Stimulated activated CD4-positive, alpha-beta T cell treated with anti-CD3 and anti-CD28 coated beads, Interleukin-4, amount 100 ng/mL, for 4 hours (primary cell): ENCODE measurements at places on chromosomes 13 and 19.

DNA sequence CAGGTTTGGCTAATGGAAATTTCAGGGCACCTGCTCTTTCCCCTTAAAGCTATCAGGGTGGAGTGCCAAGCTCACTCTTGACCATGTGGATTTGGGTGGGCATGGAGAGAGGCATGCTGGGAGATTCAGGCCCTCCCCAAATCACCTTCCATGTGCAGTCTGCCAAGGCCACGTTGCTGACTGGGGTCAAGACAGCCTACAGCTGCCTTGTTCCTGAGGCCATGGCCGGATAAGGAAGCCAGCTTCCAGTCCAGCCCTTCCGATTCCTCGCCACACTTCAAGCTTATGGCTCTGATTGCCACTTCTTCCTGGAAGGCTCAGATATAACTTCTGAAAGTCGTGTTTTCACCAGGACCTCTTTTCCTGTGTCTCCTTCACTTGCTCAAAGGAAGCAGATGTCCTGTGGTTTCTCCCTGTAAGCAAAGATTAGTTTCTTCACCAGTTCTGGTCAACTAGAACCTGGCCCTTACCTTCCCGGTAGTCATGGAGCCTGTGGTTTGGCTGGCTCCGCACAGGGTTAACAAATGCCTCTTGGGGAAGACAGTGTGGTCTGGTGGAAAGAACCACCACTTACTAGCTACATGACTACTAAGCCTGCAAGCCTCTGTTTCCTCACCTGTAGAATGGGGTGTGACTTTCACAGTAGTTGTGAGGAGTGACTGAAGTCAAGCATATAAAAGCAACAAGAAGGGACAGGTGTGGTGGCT, 16.1 kb upstream of the TPT1 start:
- DNase-seq: no peak

- DNase-seq: peak; percentile 72
Observed at GRCh38 chr19:15264061-15264932, 32.0 kb upstream of the EPHX3 start.

DNA sequence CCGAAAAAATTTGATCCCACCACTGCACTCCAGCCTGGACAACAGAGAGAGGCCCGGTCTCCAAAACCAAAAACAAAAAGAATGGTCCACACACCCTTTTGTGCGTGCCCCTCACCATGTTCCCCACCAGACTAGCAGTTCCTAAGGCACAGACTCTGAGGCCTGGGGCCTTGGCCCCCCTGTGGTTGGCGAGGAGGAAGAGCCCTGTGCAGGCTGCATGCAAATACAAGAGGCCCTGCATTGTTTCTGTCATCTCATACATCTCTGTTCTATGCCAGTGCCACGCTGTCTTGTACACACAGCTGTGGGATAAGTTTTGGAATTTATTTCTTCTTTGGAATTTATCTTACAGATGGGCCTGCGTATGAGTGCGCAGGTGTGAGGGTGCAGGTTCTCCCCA, 4.7 kb upstream of the YJEFN3 start:
- DNase-seq: no peak

DNA sequence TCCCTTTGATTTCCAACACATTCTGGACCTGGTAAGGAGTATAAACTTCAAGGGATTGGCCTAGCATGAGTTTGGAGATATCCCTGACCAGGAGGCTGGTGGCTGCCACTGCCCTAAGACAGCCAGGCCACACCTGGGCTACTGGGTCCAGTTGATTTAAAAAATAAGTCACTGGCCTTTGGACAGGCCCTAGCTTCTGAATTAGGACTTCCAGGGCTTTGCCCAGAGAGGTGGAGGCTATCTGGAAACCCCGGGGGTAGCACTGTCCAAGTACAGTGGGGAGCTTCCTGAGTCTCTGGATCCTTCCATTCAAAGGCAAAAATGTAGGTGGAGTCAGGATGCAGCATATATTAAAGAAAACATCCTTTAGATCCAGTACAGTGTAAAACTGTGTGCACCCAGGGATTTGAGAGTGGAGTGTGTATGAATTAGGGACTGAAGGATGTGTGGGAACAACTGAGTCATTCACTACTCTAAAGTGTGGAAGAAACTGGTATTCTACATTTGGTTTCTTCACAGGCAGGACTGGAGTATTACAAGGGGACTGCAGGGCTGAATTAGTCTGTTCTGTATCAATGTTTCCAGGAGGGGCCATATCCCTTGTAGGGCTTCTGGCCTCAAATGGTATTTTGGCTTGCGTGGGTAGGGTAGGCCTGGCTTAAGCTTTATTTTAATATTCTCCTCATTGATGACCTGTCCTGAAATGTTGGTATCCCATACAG, 14.8 kb upstream of the FCGBP start:
- DNase-seq: no peak

DNA sequence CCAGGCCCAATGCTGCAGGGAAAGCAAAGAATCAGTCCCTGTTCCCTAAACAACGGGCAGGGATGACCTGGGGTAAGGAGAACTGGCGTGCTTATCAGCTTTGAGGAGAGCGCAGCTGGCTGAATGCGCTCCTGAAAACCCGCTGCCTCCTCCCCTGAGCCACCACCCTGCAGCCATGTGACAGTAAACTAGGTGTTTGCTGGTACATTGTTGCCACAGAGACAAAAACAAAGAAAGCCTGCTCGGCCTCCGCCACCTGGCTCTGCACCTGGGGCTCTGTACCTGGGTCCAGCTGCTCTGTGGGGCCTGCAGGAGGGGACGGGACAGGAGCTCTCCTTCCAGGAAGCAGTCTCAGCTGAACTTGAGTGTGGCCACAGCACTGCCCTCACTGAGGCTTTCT, 21.8 kb downstream of the MCF2L start:
- no peak for DNase-seq

DNA sequence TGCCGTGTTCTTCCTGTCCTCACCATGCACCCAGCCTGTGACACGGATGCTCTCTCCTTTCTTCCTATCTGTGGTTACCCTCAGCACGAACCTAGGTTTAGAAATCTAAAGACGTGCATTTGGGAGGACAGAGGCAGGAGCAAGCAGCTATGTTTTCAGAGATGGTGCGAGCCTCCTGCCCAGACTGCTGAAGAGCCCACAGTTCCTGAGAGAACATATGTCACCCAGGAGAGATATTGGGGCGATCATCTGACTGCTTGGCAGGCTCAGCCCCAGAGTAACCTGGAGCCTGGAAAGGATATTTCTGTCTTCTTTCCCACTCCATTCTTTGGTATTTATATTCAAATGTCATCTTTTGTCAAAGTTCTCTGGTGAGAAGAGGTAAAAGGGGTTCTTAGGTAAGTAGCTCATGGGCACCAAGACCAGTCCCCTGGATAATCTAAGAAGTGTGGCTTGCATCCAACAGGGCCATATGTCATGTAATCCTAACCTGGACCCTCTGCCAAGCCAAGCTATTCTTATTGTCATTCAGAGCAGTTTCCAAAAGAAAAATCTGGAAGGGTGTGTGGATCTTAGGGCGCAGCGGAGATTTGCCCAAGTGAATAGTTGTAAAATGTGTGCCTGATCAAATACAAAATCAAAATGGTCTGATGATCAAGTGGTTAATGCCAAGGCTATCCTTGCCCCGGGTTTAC, 59.5 kb downstream of the FGF9 start:
- DNase-seq: no peak

- no peak for DNase-seq
Observed at GRCh38 chr13:45368571-45368970, 27.6 kb upstream of the TPT1 start.

GRCh38 chr13:44231786-44232516, 141.7 kb upstream of the SERP2 start:
- no peak for DNase-seq

- DNase-seq: no peak
Observed at GRCh38 chr13:27403203-27403678, 21.2 kb upstream of the GTF3A start.

GRCh38 chr13:72537395-72537780, 190.0 kb downstream of the MZT1 start:
- no peak for DNase-seq

DNA sequence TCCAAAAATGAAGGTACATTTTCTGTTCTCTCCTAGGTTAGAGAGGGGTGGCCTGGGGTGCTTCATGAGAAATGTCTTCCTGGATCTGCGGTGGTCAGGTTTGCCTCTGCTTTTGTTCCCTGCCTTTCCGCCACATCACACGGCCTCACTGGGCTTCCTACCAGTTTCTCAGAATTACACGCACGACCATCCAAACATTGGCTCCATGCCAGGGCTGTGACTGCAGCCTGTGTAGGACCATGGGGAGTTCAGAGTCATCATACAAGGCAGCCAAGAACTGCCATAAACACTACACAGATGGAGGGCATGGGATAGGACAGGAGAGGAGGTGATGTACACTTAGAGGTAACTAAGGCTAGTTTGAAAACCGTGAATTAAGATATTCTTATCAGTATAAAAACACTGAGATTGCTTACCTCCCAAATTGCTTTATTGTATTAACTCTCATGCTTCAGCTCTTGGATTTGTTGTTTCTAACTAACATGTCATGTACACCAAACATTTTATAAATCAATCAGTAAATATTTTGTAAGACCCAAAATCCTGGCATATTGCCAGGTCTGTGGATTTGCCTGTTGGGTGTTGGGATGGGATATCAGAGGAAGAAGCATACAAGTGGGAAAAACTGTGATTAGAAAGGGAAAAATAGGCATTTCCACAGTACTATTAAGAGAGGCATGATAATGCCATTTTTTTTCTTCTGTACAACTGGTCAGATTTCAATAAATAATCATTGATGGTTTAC, 45.2 kb downstream of the CDADC1 start:
- no peak for DNase-seq

DNA sequence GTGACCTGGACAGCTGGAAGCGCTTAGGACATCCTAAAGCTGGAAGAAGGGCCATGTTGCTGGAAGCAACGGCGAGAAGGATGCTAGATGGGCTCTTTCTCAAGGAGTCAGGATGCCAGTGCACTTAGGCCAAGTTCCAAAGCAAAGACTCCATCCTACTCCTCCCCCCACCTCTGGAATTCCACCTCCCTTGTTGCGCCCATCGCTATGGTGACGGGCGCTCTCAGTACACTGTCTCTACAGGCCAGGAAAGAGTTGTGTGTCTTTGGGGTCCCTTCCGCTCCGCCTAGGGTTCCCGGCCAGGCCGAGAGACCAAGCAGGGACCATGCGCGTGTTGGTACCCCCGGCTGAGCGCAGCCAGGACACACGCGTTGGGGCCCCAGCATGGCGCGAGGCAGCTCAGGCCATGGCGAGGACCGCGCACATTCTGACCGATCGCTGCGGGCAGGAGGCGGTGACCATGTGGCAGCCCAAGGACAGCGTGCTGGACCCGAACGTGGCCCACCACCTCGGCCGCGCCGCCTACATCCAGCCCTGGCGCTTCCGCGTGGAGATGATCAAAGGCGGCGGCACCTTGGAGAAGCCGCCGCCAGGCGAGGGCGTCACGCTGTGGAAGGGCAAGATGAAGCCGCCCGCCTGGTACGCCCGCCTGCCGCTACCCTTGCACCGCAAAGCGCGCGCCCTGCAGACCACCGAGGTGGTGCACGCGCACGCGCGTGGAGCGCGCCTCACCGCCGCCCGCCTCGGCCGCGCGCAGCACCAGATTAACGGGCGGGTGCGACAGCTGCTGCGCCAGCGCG, 31.0 kb upstream of the SLC1A6 start:
- no peak for DNase-seq

DNA sequence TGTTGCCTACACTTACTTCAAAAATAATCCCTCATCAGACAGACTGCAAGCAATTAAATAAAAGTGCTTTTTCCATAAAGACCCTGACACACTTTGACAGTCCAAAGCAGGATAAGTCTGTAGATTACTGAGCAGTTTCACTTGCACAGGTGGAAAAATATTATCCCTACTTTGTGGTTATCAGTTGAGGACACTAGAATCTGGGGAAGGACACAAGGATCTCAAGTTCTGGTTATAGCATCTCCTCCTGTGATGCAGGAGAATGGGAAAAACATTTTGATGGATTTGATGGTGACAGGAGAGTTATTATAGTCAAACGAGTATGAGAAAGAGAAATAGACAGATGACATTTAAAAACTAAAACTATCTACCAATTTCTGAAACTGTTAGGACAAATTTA, 122.9 kb upstream of the PCDH9 start:
- DNase-seq: no peak

DNA sequence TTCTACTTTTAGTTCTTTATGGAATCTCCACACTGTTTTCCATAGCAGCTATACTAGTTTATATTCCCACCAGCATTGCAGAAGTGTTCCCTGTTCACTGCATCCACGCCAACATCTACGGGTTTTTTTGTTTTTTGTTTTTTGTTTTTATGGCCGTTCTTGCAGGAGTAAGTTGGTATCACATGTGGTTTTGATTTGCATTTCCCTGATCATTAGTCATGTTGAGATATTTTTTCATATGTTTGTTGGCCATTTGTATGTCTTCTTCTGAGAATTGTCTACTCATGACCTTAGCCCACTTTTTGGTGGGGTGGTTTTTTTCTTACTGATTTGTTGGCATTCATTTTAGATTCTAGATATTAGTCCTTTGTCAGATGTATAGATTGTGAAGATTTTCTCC, 89.7 kb downstream of the FRY start:
- DNase-seq: no peak

- no peak for DNase-seq
Observed at GRCh38 chr19:35786299-35787160, 11.2 kb downstream of the ARHGAP33 start.

GRCh38 chr19:11190501-11190900, 6.8 kb downstream of the KANK2 start:
- DNase-seq: no peak
